Occipital lobe (tissue), 3 donors: ENCODE measurements at places on chromosomes 7 and 10. TPM values are rescaled to one million over a fixed set of nuclear protein-coding genes. Genes with fewer than 3 reads are reported as not detected.

RASSF4 gene
- 7.2 TPM for total RNA-seq

GRCh38 chr7:24462117-24462516 lies 111.1 kb upstream of the PALS2 start:
- DNase-seq, result no peak

GNAT3 gene
- not detected for total RNA-seq

DNA sequence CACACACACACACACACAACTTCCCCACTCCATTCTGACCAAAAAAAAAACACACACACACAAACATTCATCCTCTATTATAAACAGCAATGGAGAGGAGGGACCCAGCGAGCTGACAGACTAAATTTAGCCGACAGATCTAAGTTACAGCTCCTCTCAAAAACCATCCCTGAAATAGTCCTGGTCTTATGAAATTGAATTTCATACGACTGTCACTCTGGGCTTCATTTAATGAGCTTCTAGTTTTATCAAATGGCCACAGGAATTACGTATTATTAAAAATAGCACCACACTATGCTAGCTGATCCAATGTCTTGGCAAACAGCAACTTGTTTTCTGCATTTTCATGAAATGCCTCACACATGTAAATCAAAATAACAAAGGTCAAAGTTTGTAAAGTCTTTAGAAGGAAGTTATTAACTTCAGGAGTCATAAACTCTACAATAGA lies 131.3 kb upstream of the ASAH2 start:
- DNase-seq, result no peak
